ENCODE measurements at places on chromosomes 2 and 18.
A peak's percentile ranks its signal among the peaks of the same experiment; 100 is the strongest.

GRCh38 chr2:13560322-13560721, 843.6 kb downstream of the TRIB2 start:
- DNase-seq: no peak

DNA sequence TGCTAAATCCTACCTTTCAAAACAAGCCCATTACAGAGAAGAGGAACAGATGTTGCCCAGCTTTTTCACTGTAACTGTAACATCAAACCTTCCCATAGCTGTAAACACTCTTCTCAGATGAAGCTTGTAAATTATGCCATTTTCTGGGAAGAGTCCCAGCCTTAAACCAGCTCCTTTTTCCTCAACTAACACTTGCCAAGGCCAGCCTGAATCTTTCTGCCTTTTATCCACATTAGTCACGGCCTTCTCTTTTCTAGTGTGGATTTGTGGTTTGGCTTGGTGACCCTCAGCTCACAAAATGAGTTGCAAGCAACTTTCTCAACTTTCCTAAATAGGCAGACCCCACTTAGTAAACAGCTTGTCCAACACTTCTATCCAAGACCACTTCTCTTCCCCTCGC, 90.2 kb downstream of the CABLES1 start:
- DNase-seq: no peak

DNA sequence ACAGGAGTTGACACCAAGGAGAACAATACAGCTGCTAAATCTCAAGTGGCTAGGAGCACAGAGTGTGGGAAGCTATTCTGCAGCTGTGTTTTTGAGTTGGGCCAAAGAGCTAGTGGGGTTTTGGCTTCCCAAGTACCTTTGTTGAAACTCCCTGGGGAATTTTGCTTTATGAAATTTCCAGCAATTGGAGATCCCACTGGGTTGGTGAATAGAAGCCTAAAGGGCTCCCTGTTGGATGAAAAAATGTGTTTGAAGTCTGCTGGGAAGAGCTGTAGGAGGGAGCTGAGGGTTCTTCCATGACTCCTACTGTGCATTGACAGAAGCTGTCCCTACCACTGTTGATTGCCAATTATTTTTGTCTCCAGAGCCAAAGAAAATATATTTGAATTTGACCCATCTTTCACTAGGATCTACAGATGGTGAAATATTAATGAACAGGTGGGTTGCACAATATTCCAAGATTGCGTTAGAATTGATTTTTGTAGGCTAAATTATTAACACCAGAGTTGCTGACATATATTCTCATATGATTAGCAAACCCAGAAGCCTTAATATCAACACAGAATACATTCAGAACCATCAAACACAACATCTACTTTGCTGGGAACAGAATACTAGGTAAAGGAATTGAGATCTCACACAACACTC, 95.4 kb upstream of the CYP1B1 start:
- no peak for DNase-seq

DNA sequence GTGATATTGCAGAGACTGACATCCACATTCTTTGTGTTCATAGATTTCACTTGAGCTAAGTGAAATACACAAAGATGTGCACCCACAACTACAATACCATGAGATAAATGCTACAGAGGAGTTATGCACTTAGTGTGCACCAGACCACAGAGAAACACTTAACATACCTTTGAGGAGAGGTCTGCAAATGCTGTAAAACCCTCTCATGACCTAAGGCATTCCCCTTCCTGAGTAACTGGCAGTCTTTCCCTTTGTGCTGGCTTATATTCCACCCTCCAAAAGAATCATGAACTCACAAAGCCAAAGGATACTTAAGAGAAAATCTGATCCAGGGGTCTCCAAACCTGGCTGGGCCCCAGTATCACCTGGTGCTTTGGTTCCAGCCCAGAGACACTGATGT, 16.2 kb downstream of the NXPH2 start:
- no peak for DNase-seq

DNA sequence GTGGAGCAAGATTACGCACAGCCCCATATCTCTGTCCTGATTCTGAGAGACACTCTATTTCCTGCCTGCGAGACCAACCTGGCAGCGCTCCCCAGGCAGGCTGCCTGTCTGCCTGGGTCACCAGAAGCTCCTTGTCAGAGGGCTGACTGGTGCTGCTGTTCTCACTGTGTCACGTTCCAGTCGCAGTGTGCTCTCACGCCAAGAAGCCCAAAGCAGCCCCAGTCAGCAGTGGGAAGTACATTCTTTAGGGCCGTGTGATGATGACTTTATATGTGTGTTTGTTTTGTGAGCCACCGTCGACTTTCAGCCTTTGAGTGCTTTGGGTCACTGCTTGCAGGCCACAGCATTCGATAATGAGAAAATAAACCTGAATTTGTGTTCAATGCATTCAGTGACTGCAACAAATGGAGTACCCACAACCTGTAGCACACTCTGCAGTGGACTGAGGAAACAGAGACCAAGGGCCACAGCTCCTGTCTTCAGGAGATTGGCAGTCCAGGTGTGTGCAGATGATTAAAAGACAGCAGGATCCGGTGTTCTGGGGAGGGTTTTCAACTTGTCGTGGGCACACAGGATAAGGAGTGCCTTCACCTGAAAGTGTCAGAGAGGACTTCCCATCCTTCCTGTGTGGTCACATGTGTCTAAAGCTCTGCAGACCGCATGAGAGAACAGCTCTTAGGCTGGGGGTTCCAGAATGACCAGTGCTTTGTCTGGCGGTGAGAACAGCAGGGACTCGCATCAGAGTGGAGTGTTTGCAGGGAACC, 4.8 kb downstream of the TNFRSF11A start:
- DNase-seq: peak; percentile 10

- DNase-seq: no peak
Observed at GRCh38 chr2:176626796-176627195, 357.6 kb downstream of the MTX2 start.

GRCh38 chr18:79481046-79481790, 85.5 kb downstream of the NFATC1 start:
- no peak for DNase-seq

- no peak for DNase-seq
Observed at GRCh38 chr2:58052978-58053377, 6.4 kb downstream of the VRK2 start.

DNA sequence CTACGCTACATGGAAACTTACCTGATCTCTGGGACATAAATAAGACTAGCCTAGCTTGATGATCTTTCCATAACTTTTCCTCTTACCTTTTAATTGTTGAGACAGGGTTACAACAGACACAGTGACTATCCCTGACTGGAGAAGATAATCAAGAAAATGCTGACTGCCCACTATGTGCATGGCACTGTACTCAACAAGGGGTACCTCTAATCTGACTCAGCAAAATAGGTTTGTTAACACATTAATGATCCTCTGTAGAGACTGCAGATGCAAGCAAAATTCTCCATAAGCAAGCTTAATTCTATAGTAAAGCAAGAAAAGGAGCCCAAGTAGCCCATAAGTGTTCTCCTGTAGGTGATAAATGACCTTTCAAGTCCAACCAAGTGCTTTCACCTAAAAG, 25.5 kb downstream of the ACVR1C start:
- no peak for DNase-seq

DNA sequence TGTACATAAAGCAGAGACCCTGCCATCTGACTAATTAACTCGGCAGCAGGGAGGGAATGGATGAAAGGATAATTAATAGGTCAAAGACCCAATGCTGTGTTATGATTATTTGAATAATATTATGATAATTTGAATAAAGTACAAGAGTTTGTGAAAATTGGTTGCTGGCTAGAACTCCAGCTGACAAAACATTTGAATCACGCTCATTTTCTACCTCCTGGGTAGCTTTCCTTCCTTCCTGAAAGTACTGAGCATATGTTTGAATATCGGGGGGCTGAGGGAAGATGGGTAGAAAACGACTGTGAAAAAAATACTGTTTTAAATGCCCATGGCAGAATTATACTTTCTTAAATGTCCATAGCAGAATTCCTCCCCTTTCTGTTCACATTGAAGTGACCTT, 243.6 kb upstream of the RBMS1 start:
- DNase-seq: no peak

- no peak for DNase-seq
Observed at GRCh38 chr2:57434441-57434840, 612.2 kb upstream of the VRK2 start.

DNA sequence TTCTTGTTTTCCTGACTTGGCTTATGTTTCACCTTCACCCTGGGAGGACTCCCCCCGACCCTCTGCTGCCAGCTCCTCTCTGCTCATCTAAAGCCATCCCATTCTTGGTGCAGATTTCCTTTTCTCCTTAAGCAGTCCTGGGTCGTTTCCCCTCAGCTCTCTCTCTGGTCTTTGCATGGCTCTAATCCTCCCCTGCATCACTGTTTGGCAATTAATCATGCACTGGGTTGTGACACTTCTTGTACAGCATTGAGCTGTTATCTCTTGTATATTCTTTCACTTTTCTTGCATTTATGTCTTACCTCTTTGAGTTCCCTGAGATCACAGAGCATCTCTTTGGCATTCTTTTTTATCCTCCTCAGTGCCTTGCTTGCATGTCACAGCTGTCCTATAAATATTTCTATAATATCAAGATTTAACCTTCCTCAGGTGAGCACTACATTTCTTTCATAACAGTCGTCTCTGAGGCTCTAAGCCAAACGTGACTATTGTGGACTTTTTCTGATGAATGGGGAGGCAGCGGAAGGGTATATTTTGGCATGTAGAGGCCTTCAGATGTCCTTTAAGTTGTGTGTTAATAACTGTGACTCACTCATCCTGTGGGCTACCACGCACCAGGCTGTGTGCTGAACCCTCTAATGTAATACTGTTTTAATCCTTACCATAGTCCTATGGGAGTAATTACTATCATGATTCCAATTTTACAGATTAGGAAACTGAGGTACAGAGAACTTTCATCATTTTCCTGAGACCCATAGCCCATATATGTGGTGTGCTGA, 507.5 kb downstream of the SLC4A3 start:
- DNase-seq: no peak

DNA sequence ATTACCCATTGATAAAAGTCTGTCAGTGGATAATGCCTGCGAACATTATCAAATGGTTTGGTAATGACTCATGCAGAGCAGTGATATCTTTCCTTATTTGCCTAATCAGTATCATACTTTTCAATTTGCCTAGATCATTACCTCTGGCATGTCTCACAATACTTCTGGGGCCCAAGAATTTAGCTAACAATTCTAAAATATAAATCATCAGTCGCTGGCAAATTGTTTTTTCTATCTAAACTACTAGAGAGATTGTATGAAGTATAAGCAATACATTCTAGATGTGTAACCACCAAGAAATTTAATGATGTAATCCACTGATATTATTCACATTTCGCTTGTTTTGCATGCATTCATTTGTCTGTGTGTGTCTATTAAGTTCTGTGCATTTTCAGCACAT, 191.2 kb upstream of the CDH19 start:
- no peak for DNase-seq

GRCh38 chr2:122451040-122451439, 695.6 kb downstream of the TSN start:
- DNase-seq: no peak

GRCh38 chr2:218996937-218997336, 3.7 kb upstream of the CRYBA2 start:
- no peak for DNase-seq

GRCh38 chr2:213238753-213239495, 45.3 kb upstream of the SPAG16 start:
- DNase-seq: no peak

DNA sequence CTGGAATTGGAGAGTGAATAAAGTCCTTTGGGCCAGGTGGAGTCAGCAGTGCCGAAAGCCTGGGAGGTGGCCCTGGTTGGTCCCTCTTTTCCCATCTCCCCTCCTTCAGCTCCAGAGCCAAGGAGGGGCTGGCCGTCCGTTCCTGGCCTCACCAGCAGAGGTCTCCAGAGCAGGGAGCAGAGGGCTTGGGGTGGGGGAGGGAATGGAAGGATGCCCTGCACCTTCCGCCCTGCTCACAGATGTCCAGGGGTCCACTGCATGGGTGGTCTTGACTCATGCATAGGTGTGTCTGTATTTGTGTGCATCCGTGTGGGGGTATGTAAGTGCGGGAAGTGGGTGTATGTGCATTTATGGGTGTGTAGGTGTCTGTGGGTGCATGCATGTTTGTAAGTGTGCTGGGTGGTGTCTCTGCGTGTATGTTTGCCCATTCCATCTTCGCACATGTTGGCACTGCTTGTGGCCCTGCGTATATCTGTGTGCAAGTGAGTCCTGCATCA, 201.8 kb downstream of the ZFP36L2 start:
- peak; percentile 32 for DNase-seq

DNA sequence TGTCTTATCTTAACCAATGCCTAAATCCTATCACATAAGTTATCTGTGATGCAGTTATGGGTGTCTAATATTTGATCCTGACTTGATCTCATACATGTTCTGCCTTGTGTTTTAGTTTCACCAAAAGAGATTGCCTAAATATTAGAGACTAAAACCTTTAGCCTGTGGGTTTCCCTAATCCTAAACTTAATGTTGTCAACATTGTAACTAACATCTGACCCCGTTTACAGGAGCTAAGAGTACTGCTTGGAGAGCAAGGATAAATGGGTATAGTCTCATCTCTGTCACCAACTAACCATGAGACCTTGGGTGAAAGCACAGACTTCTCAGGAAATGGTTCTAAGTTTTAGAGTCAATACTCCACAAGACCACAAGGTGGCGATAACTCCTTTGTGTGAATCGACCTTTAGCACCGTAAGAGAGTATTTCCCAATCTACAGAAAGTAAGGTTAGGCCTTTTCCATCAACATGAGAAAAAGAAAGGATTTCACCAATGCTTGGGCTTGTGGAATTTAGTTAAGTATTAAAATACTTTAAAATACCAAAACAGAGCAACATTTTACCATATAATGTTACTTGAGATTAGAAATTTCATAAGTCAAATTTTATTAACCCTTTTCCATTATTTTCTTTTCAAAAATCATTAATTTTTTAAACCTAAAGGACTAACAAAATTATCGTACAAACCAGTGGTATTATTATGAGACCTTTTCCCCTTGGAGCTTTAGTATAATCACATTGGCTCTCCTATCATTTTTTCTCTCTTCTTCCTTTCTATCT, 60.5 kb downstream of the G6PC2 start:
- no peak for DNase-seq

GRCh38 chr18:3596637-3597384, 146.8 kb downstream of the TGIF1 start:
- peak; percentile 46 for DNase-seq

GRCh38 chr2:195320413-195320973, 336.5 kb upstream of the SLC39A10 start:
- no peak for DNase-seq

GRCh38 chr2:204180649-204181048, 244.1 kb downstream of the ICOS start:
- DNase-seq: no peak
